ENCODE measurements at places on chromosomes 16 and 17.

- no peak for DNase-seq
- no peaks in the 10 kb centered on the region for H3K36me3 ChIP-seq
- H3K27me3 ChIP-seq = peaks cover 32% of the 10 kb centered on the region
- no peak overlapping the region for H3K4me3 ChIP-seq
Measured at GRCh38 chr17:62707425-62707739, 79.9 kb downstream of the MRC2 start.

- no peaks in the 10 kb centered on the region for H3K27me3 ChIP-seq
- DNase-seq = no peak
- no peaks in the 10 kb centered on the region for H3K36me3 ChIP-seq
- H3K4me3 ChIP-seq = no peak overlapping the region
- no peak overlapping the region for H3K27ac ChIP-seq
- H3K4me1 ChIP-seq = no peaks in the 10 kb centered on the region
Measured at GRCh38 chr17:79338152-79338551, 263.5 kb downstream of the ENGASE start.

DNA sequence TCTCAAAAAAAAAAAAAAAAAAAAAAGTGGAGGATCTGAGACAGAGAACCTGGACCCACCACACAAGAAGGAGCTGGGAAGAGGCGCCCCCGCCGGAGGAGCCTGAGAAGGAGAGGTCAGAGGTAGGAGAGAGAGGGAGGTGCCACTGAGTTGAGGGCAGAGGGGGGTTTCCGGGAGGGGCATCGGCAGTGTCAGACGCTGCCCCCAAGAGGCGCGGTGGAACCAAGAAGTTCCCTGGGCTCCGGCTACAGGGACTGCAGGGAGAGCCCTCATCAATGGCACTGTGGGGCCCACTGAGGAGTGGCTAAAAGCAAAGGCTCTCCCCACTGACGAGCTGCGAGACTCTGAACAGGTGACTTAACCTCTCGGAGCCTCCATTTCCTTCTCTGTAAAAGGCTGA lies 4.2 kb downstream of the CCDC42 start:
- no peaks in the 10 kb centered on the region for H3K36me3 ChIP-seq
- peaks cover 15% of the 10 kb centered on the region for H3K27me3 ChIP-seq
- H3K27ac ChIP-seq = peak overlapping the region; percentile 91
- DNase-seq = peak; percentile 67

DNA sequence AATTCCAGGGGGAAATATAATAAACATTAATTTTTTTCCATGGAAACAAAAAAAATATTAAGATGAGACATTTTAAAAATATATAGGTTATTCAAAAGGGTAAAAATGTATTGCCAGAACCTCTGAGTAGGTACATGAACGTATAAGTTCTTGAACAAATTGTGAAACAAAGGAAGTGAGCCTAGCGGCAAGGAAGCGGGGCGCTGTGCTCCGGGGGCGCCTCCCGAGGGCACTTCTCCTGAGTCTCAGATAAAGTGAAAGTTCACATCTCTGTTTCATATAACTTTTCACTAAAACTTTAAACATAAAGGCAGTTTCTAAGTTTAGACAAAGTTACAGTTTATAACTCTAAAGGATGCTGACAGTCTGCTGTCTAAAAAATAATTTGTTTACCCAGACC lies 52.3 kb downstream of the TNRC6C start:
- H3K36me3 ChIP-seq = peaks cover 6% of the 10 kb centered on the region
- DNase-seq = no peak
- H3K27ac ChIP-seq = no peak overlapping the region
- H3K4me1 ChIP-seq = peaks cover 15% of the 10 kb centered on the region

GRCh38 chr17:76022285-76022684 lies 4.8 kb downstream of the EVPL start:
- peaks cover 4% of the 10 kb centered on the region for H3K4me1 ChIP-seq
- DNase-seq = no peak
- H3K27me3 ChIP-seq = no peaks in the 10 kb centered on the region
- H3K27ac ChIP-seq = no peak overlapping the region
